ENCODE measurements at places on chromosomes 6 and 20.

- DNase-seq = no peak
These were observed 16.9 kb downstream of the CDH22 start for GRCh38 chr20:46291401-46291800.

DNA sequence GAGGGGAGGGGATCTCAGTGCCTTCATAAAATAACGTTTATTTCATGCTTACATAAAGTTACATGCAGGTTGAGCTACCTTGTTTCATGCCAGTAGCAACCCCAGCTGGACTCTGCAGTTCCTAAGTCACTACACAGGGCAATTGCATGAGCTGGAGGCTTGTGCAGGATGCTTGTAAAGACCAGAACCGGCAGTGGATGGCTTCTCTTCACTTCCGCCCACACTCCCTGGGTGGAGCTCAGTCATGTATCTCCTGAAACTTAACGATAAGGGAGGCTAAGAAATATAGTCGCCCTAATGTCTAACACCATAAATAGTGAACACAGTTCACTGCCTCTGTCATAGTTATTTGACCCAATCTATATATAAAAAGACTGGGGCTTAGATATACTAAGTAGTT, 99.4 kb upstream of the RAB32 start:
- DNase-seq = no peak

GRCh38 chr20:62980970-62981369, 25.8 kb downstream of the BHLHE23 start:
- DNase-seq = no peak

- DNase-seq = no peak
These were observed 109.3 kb downstream of the LIN28B start for GRCh38 chr6:105066233-105066632.
